ENCODE measurements at places on chromosomes 11 and 22. TPM values are rescaled to one million over a fixed set of nuclear protein-coding genes. Genes with fewer than 3 reads are reported as not detected.

The MUC2 gene
- total RNA-seq = not detected

The PRODH gene
- 2.7 TPM for total RNA-seq

The THY1 gene
- 5.7 TPM for total RNA-seq

The SH3BP1 gene
- total RNA-seq = 28.2 TPM

The PTGDR2 gene
- total RNA-seq = not detected

The SLC22A12 gene
- total RNA-seq = not detected

The METTL15 gene
- total RNA-seq = 17.2 TPM

The RIMBP3C gene
- total RNA-seq = not detected

The DRICH1 gene
- total RNA-seq = 0.24 TPM

The FJX1 gene
- 38.5 TPM for total RNA-seq

Data from mammary epithelial cell (primary cell).